T-helper 2 cell (primary cell): ENCODE measurements at places on chromosomes 13 and 19.

DNA sequence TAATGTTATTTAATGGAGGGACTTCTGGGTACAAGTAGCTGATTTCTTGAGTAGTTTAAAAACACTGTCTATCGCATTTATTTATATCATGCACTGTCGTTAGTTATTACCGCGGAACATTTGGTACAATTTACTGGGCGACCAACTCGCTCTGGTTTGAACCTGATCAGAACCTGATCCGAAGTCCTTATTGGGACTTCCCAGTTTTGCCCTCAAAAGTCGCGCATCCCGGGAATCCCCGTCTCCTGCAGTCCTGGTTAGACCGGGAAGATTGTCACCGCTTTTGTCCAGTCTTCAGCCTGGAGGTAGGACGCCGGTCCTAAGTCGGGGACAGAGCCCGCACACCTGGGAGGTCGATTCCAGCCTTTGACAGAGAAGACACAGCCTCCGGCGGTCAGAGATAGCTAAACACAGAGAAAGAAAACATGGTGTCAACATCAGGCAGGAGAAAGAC is 694 bp downstream of the CLN5 start:
- no peak for DNase-seq

DNA sequence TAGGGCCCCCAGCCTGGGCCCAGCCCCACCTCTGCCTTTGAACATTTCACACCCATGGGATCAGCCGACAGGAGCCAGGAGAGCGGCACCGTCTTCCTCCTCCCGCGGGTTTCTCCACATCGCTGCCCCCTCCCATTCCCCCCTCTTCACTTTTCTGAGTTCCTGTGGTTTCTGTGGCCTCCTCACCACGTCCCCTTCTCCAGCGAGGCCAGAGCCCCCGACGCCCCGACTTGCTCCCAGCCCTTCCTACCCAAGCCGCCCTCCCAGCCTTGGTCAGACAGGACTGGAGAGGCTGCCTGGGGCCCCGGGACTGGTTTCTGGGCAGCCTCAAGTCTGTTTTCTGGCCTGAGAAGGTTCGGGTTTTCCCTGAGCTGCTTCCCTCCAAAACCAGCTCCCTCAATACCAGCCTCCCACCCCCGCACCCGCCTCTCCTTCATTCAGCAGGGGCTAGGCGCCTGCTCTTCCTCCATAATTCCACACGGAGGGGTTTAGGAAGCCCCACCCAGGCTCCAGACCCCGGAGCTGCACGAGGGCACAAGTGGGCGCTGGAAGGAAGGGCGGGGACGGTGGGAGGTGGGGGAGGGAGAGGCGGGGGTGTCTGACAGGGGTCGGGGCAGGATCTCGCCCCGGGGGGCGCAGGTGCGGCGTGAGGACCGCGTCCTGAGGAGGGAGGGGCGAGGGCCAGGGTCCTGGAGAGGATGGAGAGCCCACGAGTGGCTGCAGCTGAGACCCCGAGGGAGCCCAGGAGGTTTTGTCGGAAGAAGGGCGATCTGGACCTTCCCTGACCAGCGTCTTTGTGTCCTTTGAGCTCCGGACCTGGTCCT is 4.0 kb upstream of the SIGLEC10 start:
- no peak for DNase-seq

DNA sequence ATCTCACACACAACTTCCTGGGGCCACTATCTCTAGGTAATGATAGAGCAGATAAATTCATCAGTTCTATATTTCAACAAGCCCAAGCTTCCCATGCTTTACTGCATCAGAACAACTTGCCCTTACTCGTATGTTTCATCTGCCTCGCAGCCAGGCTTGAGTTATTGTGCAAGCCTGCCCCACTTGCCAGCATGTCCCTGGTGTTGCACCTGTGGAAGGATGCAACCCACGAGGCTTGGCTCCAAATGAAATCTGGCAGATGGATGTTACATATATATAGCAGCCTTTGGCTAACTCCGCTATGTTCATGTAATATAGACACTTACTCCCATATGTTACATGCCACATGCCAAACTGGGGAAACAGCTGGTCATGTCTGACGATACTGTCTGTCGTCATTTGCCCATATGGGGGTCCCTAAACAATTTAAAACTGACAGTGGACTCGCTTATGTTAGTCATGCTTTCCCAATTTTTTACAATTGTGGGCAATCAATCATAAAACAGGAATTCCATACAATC is 6.2 kb downstream of the ERVK3-1 start:
- DNase-seq = no peak

- no peak for DNase-seq
These were observed 64.7 kb downstream of the GPR12 start for GRCh38 chr13:26695891-26696311.

GRCh38 chr19:1288833-1289685 is 3.4 kb downstream of the EFNA2 start:
- no peak for DNase-seq

DNA sequence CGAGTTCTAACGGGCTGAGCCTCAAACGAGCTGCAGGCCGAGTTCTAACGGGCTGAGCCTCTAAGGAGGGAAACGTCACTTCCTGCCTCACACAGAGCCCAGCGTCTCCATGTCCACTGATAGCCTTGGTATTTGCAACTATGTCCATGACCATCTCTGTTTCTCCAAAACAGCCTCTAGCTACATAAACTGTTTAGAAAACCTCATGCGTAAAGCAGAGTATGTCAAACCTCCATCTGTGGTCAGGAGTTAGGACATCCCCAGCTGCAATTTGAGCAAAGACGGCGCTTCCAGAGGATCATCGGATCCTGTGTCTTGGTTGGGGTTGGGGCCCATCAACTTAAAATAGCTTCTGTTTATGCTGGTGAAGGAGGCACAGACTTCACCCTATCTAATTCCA is 20.8 kb downstream of the RASA3 start:
- DNase-seq = no peak

- no peak for DNase-seq
These were observed 21.2 kb downstream of the ZNF829 start for GRCh38 chr19:36894849-36895383.

GRCh38 chr13:28452755-28453154 is 42.2 kb downstream of the FLT1 start:
- no peak for DNase-seq

- no peak for DNase-seq
These were observed 4.9 kb upstream of the PDE4C start for GRCh38 chr19:18230941-18231734.

DNA sequence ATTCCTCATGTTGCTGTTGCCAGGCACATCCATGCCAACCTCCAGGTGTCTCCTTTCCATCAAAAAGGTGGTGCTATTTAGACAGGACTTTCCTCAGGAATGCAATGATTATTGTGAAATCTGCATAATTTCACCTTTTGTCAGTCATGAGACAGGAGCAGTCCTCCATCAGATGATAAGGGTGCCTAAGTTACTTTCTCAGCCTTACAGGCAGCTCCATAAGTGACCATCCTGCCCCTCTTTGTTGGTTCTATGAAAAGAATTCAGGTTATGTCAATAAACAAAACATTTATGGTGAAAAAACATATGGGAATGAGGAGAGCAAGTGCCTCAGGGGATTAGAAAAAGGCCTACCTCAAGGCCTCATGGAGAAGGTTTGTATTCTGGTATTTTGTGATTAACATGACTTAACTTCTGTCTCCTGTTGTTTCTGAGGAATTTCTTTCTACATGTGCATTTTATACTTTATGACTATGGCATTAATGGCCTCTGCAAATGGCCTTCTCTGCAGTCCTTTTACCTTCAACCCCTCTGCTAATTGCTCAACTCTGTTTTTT is 110.3 kb upstream of the DIAPH3 start:
- DNase-seq = no peak

DNA sequence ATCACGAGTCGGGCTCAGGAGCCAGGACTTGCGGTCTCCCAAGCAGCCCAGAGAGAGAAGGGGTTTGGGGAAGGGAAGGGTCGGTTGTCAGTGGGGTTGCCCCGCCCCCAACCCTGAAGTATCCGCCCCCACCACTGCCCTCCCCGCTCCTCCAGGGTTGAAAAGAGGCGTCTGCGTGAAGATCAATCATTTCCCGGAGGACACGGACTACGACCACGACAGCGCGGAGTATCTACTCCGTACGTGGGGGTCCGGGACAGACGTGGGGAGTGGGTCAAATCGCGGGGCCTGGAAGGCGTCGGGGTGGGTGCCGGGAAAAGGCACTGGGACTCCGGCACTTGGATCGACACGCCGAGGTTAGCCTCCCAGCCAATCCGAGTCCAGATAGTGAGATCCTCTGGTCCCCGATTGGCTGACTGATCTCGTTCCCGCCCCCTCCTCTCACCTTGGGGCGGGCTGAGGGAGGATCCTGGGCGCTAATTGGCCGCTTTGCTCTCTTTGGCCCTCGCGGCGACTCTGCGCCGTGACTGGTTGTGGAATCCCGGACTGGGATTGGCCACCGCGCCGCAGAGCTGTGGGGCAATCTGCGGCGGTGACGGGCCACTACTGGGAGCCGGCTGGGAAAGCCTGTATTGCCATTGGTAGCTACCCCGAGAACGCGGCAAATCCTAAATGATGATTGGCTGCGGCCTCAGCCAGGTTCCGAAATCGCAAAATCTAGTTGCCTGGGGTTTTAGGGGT is 13.3 kb upstream of the CACNG6 start:
- DNase-seq = peak; percentile 30

GRCh38 chr13:102298051-102298450 is 103.8 kb downstream of the FGF14 start:
- DNase-seq = no peak

DNA sequence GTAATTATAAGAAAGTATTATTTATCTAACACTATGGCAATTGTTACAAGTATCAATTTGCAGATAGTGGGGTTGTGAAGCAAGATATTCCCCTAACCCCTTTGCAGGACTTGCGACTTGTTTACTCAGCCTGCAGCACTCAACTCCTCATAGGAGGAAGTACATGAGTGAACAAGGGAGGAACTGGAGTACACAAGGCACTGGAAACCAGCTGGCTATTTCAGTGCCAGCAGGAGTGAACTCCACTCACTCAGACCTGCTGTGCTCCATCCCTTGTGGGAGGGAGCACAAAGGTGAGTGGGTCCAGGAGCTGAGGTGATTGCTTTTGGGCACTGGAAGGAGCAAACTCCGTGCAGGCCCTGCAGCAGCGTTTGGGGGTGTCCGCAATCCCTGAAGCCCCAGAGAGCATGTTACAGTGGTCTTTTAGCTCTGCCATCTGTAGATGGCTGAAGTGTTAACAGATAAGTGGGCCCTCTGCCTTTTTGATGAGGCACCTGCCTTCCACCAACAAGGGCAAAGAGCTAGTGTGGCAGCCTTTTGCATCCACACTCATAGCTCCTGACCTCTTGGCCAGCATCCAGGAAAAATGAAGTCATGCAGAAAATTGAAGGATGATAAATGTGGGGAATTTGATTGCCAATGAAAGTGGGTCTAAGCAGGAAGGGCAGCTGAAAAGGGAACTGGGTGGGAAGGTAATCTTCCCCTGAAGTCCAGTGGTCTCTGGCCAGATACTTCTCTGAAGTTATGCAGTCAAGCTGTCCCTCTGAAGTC is 802.2 kb upstream of the MIR17HG start:
- DNase-seq = no peak

GRCh38 chr13:68727798-68728197 is 1379.8 kb upstream of the ATXN8OS start:
- no peak for DNase-seq

GRCh38 chr19:18972851-18973250 is 31.8 kb upstream of the HOMER3 start:
- DNase-seq = no peak

DNA sequence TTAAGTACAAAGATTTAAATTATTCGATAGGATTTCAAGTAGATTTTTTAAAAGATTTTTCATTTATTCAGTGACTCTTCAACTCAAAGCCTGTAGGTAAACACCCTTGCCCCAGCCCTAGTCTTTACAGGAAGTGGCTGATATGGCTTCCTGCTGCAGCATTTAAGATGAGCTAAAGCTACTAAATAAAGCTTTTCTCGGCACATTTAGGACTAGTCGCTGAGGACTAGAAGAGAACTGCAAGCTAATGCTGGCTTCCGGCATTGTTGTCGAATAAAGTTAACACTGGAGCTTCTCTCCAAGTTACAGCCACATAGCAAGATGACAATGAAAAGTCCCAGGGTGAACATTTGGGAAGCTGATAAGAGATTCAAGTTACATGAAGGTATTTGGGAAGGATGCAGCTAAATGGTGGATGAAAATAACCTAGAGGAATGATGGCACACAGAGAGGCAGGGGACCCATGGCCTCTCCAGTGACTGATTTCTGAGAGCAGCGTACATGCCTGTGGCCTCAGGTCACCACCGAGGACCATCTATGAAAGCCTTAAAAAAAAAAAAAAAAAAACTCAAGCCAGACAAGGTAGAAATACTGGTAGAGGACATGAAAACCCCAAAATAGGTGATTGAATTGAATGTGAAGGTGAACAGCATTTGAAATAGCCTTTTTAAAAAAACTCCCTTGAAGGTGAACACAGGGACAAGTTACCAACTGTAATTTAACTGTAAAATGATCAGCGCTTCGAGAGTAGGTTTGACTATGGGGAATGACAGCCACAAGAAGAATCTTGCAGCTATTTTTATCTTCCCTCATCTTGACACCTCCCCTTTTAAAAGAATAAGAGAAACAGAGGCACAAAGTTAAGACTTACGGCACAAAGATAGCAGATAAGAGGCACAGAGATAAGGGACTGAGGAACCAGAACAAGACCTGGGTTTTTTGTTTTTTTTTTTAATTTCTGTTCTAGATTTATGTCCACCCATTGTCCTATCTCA is 155.4 kb downstream of the DCT start:
- DNase-seq = no peak

- no peak for DNase-seq
These were observed 80.1 kb upstream of the ATXN8OS start for GRCh38 chr13:70027551-70027950.

DNA sequence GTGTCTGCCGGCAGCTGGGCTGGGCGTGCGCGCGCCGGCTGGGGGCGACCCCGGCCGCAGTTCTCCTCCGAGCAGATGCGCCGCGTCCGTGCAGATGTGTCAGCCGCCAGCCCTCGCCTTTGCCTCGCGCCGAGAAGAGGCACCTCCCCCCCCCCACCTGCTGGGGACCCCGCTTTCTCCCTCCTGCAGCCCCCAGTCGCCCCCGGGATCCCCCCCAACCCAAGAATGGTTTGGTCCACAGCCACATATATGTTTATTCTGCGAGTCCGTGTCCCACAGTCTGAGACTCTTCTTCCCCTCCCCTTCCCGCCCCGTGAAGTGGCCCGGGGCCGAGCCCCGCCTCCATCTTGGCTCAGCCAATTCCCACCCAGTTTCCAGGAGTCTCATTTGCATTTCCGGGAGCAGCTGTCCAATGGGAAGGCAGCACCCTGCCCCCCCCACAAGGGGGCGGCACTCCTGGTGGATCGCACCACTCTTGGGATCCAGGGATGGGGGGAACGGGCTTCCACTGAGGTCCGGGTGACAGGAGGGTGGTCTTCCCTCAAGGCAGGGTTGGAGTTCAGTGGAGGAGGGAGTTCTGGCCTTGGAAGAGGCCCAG is 8.6 kb downstream of the ISOC2 start:
- no peak for DNase-seq
